Activated naive CD8-positive, alpha-beta T cell treated with anti-CD3 and anti-CD28 coated beads for 36 hours (primary cell): ENCODE measurements at places on chromosomes 2 and 18.

DNA sequence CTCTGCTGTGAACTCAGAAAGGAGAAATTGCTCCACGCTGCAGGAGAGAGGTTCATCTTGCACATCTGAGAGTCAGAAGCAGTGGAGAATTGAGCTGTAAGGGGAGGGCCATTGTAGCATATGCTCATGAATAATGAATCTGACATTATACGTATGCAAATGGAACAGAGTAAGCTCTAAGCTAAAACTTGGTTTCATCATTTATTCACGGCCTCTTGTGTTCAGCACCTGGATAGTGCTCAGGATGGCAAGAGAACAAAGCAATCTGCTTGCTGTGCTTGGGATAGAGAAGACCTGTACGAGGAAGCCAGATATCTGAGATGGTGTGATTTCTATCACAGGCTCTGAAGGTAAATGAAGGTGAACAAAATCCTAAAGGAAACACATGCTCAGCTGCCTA, 87.9 kb upstream of the GCFC2 start:
- DNase-seq = no peak
- no peaks in the 10 kb centered on the region for H3K36me3 ChIP-seq
- H3K4me3 ChIP-seq = no peak overlapping the region
- no peak overlapping the region for H3K27ac ChIP-seq
- H3K27me3 ChIP-seq = peaks cover 6% of the 10 kb centered on the region
- no peaks in the 10 kb centered on the region for H3K4me1 ChIP-seq

DNA sequence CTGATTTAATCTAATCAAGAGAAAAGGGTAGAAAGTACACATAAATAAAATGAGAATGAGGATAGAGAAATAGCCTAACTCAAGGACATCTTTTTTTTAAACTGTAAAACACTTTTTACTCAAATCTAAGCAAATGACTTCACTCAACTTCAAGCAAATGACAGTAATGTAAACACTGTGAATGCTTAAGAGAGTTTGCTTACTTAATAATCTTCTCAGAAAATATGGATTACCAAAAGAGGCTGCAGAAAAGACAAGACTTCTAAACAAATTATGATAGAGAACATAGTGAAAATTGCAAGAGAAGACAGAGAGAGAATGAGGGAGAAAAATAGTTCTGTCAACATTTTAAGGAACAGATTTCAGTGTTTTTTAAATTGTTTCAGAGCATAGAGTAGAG, 52.5 kb downstream of the FAM124B start:
- peaks cover 3% of the 10 kb centered on the region for H3K27me3 ChIP-seq
- no peak overlapping the region for H3K4me3 ChIP-seq
- no peak for DNase-seq
- no peak overlapping the region for H3K27ac ChIP-seq
- no peaks in the 10 kb centered on the region for H3K36me3 ChIP-seq

GRCh38 chr18:77099485-77100370, 32.9 kb downstream of the MBP start:
- H3K4me3 ChIP-seq = peak overlapping the region; percentile 71
- peaks cover 84% of the 10 kb centered on the region for H3K4me1 ChIP-seq
- no peaks in the 10 kb centered on the region for H3K27me3 ChIP-seq

GRCh38 chr18:44342162-44342561, 338.5 kb upstream of the SETBP1 start:
- no peaks in the 10 kb centered on the region for H3K27me3 ChIP-seq
- no peaks in the 10 kb centered on the region for H3K4me1 ChIP-seq
- no peak overlapping the region for H3K27ac ChIP-seq
- DNase-seq = no peak
- H3K4me3 ChIP-seq = no peak overlapping the region
- H3K36me3 ChIP-seq = no peaks in the 10 kb centered on the region

DNA sequence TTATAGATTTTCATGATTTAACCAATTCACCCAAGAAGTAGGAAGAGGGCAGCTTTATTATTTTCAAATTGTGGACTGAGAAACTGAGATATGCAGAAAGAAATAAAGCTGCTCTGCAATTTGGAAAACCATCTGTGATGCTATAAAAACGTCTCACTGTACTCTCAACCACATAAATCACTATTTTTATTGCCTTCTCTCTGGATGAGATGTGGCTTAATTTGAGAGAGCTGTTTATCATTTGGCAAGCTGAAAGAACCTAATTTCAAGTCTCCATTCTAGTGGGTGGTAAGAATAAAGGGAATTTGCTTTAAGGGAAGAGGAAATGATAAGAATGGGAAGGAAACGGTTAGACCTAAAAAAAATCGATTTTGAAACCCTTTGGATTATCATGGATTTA, 49.9 kb upstream of the CYP1B1 start:
- no peak for DNase-seq
- H3K36me3 ChIP-seq = peaks cover 8% of the 10 kb centered on the region
- H3K4me3 ChIP-seq = no peak overlapping the region
- H3K27ac ChIP-seq = no peak overlapping the region
- H3K27me3 ChIP-seq = no peaks in the 10 kb centered on the region
- H3K4me1 ChIP-seq = peaks cover 1% of the 10 kb centered on the region

DNA sequence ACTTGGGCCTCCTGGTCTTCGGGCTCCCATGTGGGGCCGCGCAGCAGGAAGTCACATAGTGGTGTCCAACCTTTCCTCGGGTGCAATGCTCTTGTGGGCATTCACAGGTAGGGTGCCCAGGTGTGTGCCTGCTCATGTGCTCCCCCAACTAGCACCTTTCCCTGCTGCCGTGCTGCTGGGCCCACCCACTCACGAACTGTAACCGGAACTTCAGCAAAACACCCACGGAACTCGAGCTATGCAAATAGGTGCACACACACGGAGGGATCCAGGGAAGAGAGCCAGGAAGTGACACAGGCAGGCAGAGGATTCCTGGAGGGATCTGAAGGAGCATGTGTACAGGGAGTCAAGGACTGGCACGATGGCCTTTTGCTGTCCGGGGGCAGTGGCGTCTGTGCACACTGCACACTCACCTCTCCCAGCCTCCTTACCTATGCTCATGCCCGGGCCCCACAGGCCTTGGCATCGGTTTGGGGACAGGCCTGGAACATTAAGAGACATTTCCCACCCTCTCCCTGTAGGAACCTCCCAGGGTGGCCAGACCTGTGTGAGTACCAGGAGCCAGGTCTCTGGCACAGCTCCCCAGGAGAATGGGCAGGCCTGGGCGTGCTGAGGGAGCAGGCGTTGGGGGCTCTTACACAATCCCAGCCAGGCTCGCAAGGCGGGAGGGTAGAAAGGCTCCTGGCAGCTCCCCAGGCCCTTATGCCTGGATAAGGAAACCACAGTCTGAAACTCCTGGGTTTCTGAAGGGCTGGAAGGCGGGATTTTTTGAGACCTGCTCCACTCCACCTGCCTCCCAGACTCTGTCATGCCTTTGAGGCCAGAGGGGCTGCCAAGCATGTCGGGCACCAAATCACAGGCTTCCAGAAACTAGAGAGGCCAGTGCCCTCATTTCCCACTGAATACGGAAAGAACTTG, 6.6 kb upstream of the PTMA start:
- no peak overlapping the region for H3K27ac ChIP-seq
- peaks cover 2% of the 10 kb centered on the region for H3K36me3 ChIP-seq
- H3K27me3 ChIP-seq = no peaks in the 10 kb centered on the region
